GM23338 (cell line): ENCODE measurements at places on chromosomes 13 and 19. TPM values are rescaled to one million over a fixed set of nuclear protein-coding genes. Genes with fewer than 3 reads are reported as not detected.
A peak's percentile ranks its signal among the peaks of the same experiment; 100 is the strongest.

DNA sequence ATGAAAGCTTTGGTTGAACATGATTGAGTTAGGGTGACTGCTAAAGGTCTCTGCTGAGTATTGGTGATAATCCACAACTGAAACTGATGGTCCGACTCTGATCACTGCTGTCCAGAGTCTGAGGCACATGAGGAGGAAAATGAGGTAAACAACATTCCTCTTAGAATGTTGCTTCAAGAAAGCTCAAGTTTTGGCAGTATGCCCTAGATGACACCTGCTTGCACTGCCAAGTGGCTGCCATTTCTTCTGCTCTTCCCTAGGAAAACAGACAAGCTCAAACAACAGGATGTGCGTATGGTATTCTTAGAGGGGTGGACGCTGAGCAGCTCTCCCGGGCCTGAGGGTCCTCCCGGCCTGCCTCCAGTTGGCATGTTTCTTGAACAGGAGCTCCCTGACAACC is 15.2 kb upstream of the MTIF3 start:
- H3K27me3 ChIP-seq: no peaks in the 10 kb centered on the region
- no peak for DNase-seq
- H3K4me1 ChIP-seq: no peaks in the 10 kb centered on the region
- H3K27ac ChIP-seq: no peak overlapping the region
- H3K4me3 ChIP-seq: no peak overlapping the region

DNA sequence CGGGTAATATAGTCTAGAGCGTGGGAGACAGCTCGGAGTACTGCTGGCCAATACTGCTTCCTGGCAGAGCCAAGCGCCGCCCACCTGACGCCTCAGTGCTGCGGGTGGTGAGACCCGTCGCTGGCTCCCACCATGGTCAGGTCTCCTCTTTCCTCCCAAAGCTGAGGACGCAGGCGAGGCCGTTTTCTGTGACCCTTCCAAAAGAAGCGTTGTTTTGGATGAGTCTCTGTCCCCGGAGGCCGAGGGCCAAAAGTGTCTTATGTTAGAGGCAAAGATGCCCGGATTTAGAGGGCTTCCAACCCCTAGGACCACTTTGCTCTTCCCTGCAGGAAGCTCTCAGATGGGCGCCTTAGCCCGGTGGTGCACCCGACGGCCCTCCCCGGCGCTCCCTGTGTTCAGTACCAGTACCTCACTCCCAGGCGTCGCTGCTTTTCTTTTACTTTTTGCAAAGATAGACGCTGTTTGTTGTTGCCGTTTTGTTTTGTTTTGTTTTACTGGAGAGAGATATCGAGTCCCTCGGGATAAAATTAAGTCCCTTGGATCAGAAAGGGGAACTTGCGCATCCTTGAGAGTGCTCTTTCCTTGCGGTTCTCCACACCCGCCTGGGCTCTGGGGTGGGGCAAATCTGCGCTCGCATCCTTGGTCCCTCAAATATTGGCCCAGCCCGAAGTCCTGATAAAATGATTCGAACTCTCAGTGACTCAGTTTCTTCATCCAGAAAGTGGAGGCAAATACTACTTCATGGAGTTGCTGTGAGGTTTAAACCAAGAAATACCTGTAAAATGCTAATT is 7.0 kb downstream of the PDX1 start:
- H3K36me3 ChIP-seq: no peaks in the 10 kb centered on the region
- H3K27ac ChIP-seq: no peak overlapping the region
- DNase-seq: peak; percentile 62
- peaks cover 35% of the 10 kb centered on the region for H3K4me1 ChIP-seq
- H3K4me3 ChIP-seq: 0 out of 2 replicates have a peak overlapping the region, but pooled peaks have one; percentile 24
- H3K27me3 ChIP-seq: peaks cover 100% of the 10 kb centered on the region

- H3K27me3 ChIP-seq: no peaks in the 10 kb centered on the region
- DNase-seq: no peak
- no peak overlapping the region for H3K27ac ChIP-seq
Measured at GRCh38 chr13:110538632-110539031, 22.9 kb downstream of the RAB20 start.

Gene AZU1
- 0.50 and 1.4 TPM in 2 replicates for total RNA-seq

Gene URAD
- total RNA-seq: not detected in 2 replicates

GRCh38 chr13:103618151-103618550 is 551.9 kb upstream of the SLC10A2 start:
- no peaks in the 10 kb centered on the region for H3K27me3 ChIP-seq
- H3K4me3 ChIP-seq: no peak overlapping the region
- peaks cover 7% of the 10 kb centered on the region for H3K4me1 ChIP-seq
- no peaks in the 10 kb centered on the region for H3K36me3 ChIP-seq
